ENCODE measurements at places on chromosomes 5 and 9. TPM values are rescaled to one million over a fixed set of nuclear protein-coding genes. Genes with fewer than 3 reads are reported as not detected.

DNA sequence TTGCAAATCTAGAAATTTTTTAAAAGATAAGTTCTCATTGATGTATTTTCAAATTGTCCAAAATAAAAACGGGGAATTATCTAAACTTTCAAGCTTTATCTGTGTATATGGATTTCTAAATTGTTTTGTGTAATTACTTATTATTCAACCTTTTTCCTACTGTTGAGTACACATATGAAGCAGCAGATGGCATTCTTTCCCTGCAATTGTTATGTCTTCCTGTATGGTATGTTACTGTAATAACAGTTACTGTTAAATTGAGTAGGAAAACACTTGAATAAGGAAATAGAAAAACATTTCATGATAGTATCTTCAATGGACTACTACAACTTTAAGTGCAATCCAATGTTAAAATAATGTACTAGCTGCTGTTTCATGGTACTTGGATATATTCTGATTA, 124.8 kb downstream of the RANBP17 start:
- no peaks in the 10 kb centered on the region for H3K27me3 ChIP-seq
- no peaks in the 10 kb centered on the region for H3K4me1 ChIP-seq
- no peaks in the 10 kb centered on the region for H3K36me3 ChIP-seq

DNA sequence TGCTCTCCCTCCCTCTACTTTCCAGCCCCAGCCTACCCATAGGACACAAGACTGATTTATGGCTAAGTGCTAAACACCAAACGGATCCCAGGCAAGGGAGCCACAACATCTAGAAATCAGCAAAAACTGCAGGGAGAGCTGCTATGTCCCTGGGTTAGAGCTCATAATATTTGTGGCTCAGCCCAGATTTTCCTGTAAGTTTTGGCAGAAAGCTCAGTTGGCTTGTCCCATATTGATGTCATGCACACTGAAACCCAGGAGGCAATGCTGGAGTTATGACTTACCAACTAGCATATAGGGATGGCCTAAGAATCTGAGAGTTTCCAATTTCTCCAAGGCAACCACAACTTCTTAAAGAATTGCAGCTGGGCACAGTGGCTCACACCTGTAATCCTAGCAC, 44.7 kb upstream of the MYOT start:
- no peak overlapping the region for H3K4me3 ChIP-seq
- H3K36me3 ChIP-seq: peaks cover 3% of the 10 kb centered on the region
- H3K27me3 ChIP-seq: no peaks in the 10 kb centered on the region

DNA sequence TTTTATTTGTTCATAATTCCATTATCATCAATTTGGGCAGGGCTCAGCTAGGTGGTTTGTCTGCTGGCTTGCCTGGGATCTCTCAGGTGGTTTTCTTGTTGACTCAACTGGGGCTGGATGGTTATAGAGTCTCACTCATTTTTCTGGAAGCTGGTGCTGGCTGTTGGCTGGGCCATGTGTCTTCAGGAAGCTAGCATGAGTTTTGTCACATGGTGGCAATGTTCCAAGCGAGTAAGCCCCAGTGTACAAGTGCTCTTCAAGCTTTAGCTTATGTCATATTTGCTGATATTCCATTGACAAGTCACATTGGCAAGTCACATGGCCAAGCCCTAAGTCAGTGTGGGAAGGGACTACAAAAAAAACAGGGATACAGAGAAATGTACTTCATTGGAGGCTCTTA, 2.3 kb upstream of the RASEF start:
- H3K4me1 ChIP-seq: peaks cover 2% of the 10 kb centered on the region
- peaks cover 41% of the 10 kb centered on the region for H3K27me3 ChIP-seq
- no peak overlapping the region for H3K27ac ChIP-seq

DNA sequence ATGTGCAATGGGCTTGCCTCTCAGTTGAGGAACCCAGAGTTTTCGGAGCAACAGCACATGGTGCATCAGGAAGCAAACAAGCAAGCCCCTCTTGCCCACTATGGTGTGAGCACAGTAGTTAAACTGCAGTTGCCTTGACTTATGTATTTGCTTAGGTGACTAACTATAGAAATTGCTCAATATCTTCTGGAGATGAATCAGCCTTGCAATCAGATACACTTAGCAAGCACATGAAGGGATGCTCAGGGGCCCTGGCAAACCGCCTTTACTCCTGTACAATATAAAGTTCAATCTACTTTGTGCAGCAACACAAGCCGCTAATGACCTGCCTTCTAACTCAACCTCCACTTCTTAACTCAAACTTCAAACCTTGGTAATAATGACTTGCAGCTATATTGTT, 581.7 kb upstream of the RIOK2 start:
- H3K4me1 ChIP-seq: no peaks in the 10 kb centered on the region
- DNase-seq: no peak
- no peaks in the 10 kb centered on the region for H3K36me3 ChIP-seq
- H3K4me3 ChIP-seq: no peak overlapping the region
- H3K27ac ChIP-seq: no peak overlapping the region

The AIF1L gene
- total RNA-seq: 1.8 TPM

The PHYHD1 gene
- total RNA-seq: 0.44 TPM

GRCh38 chr5:147619281-147619878, 109.5 kb upstream of the DPYSL3 start:
- no peaks in the 10 kb centered on the region for H3K4me1 ChIP-seq
- no peaks in the 10 kb centered on the region for H3K27me3 ChIP-seq
- H3K36me3 ChIP-seq: no peaks in the 10 kb centered on the region

DNA sequence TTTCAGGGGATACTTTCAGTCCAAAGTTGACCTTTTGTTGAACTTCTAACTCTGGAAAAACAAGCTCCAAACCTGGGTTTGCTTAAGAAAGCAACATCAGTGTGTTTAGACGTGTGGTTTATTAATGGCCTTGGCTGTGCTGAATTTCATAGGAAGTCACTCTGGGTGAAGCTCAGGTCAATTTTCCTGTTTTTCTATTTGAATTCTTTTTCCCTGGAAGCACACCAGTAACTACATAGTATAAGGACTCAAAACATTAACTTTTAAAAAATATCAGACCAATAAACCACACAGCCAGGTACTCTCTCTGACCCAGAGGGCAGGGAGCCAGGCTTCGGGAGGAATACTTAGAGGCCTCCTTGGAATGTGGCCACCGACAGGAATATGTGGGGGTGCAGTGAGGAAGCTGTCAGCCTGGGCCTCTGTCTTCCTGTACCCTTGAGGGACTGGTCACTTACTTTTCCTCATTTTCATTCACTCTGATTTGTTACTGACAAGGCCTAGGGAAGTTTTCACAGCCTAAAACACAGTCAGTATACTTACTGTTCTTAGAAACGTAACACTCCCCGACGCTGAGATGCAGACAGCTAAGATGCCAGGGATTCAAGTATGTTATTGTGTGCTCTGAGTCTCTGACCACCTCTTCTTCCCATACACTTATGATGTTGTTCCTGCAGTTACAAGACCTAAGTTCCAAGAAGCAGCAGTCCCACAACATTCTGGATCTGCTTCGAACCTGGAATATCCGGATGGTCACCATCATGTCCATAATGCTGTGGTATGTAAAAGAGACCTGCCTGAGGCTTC, 18.9 kb downstream of the SLC22A5 start:
- H3K36me3 ChIP-seq: peaks cover 2% of the 10 kb centered on the region
- no peak for DNase-seq
- no peak overlapping the region for H3K4me3 ChIP-seq
- peaks cover 48% of the 10 kb centered on the region for H3K4me1 ChIP-seq
- H3K27ac ChIP-seq: no peak overlapping the region

- no peak for DNase-seq
- no peaks in the 10 kb centered on the region for H3K36me3 ChIP-seq
- H3K27ac ChIP-seq: no peak overlapping the region
- peaks cover 63% of the 10 kb centered on the region for H3K27me3 ChIP-seq
- H3K4me3 ChIP-seq: peak overlapping the region; percentile 76
Measured at GRCh38 chr5:88882276-88883038, 527 bp downstream of the MEF2C start.

DNA sequence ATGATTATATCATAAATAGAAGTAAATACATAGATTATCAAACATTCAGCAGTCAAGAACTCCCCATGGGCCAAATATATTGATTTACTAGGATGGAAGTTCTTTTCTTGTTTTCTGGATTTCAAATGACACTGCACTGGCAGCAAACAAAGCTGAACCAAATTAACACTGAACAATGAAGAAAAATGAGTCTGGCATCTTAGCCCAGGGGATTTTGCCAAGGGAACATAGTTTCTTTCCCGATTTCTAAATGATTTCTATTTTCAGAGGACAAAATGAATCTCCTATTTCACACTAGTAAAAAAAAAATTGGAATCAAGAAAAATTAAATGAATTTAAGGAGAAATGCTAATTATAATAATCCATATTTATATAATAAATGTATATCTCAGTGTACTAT, 116.9 kb upstream of the FAM174A start:
- no peaks in the 10 kb centered on the region for H3K27me3 ChIP-seq
- H3K27ac ChIP-seq: no peak overlapping the region
- no peaks in the 10 kb centered on the region for H3K4me1 ChIP-seq
- DNase-seq: no peak
- H3K4me3 ChIP-seq: no peak overlapping the region

DNA sequence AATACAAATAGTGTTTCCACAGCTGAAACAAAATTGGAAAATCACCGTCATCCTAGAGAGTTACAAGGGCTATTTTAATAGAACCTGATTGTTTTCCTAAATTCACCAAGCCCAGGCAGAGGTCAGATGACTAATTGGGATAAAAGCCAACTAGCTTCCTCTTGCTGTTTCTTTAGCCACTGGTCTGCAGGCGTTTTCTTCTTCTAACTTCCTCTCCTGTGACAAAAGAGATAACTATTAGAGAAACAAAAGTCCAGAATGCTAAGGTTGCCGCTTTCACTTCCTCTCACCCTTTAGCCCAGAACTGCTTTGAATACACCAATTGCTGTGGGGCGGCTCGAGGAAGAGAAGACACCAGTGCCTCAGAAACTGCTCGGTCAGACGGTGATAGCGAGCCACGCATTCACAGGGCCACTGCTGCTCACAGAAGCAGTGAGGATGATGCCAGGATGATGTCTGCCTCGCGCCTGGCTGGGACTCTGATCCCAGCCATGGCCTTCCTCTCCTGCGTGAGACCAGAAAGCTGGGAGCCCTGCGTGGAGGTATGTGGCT, at the start of gene TLR4:
Gene TLR4 (plus strand): TSS at position 380 of the 552 bp plus-strand sequence. CDS start 70 bp downstream, at position 450.
- no peak for DNase-seq
- no peak within 1 kb of the TSS for H3K27ac ChIP-seq
- no peaks in the 10 kb centered on the region for H3K36me3 ChIP-seq
- H3K4me1 ChIP-seq: no peaks in the 10 kb centered on the region

The TMEM171 gene
- not detected for total RNA-seq

The TSLP gene
- 0.81 TPM for total RNA-seq

All from activated naive CD4-positive, alpha-beta T cell treated with anti-CD3 and anti-CD28 coated beads for 36 hours (primary cell).